Psoas muscle (tissue), 8 donors: ENCODE measurements at places on chromosomes 12 and 14. TPM values are rescaled to one million over a fixed set of nuclear protein-coding genes. Genes with fewer than 3 reads are reported as not detected.

NTF3 gene
- 0.25 TPM for total RNA-seq

GRCh38 chr12:95178136-95178535, 39.1 kb downstream of the FGD6 start:
- no peak for DNase-seq

GRCh38 chr14:101972126-101972866, 7.9 kb downstream of the DYNC1H1 start:
- peak; percentile 84 for DNase-seq

- DNase-seq, result no peak
Measured at GRCh38 chr14:75711105-75711795, 50.2 kb downstream of the TTLL5 start.

GRCh38 chr14:90666571-90666970, 149.7 kb downstream of the TTC7B start:
- DNase-seq, result no peak

RAPGEF3 gene
- 14.7 TPM for total RNA-seq

DNA sequence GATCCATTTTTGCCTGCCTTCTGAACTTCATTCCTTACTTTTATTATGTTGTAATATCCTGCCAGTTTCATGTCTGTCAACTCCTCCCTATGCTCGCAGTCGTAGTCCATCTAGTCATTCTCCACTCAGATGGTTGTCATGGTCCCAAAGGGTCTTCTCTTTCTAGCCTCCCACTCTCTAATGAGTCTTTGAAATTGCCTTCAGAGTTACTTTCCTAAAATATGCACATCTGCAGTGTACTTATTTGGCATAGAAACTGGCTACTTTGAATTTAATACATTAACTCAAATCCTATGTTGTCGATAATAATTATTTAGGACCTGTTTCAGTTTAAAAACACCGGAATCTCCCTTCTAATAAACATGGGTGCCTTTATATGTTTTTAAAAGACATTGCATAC, 101.0 kb downstream of the PDE3A start:
- DNase-seq, result no peak

- DNase-seq, result no peak
Measured at GRCh38 chr12:113136128-113136989, 798 bp upstream of the RASAL1 start.

DNA sequence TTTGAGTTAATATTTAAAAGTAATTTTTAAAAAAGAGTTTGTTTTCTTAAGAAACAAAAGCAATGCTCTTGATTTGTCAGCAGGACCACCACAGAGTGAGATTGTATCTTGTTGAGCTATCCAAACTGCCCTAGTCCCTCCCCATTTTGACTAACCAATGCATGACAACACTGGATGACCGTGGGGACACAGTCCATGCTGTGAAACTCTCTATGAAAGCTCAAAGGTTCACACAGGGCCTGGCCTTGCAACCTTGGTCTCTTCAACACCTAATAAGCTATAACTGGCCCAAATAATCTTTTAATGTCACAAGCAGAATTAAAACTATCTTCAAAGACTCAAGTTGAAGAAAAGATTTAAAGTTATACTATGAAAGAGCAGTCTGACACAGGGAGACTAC, 13.5 kb downstream of the ETFRF1 start:
- DNase-seq, result no peak

DDX47 gene
- 41.0 TPM for total RNA-seq

DNA sequence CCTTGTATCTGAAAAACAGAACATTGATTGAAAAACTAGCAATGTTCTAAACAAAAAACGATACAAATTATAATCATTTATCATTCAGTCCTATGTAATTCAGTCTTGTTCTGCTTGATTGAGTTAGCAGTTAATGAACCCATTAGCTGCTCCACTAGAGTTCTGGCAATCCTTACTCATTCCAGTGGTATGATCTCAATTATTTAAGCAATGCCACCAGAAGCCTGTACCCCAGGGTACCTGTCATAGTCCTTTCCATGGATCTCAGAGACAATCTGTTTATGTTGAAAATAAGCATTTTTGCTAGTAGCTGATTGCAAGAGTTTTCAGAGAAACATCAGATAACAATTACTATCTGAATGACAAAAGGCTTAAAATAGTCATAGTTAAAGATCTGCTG, 115.9 kb downstream of the UNC79 start:
- DNase-seq, result no peak

TPH2 gene
- not detected for total RNA-seq

MUCL1 gene
- not detected for total RNA-seq

KRT77 gene
- total RNA-seq, result not detected

PHETA1 gene
- 7.0 TPM for total RNA-seq

GRCh38 chr12:65443038-65443437, 164.6 kb downstream of the MSRB3 start:
- DNase-seq, result no peak

GRCh38 chr14:34113005-34113511, 162.2 kb upstream of the EGLN3 start:
- DNase-seq, result no peak

DNA sequence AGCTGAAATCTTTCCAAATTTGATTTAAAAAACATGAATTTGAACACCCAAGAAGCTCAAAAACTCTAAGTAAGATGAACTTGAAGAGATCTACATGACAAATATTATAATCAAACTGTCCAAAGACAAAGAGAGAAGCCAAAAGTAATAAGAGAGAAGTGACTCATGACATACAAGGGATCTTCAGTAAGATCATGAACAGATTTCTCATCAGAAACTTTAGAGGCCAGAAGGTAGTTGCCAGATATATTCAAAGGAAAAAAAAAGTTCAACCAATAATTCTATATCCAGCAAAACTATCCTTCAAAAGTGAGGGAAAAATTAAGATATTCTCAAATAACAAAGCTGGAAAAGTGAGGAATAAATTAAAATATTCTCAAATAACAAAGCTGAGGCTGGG, 35.1 kb upstream of the MMP19 start:
- DNase-seq, result no peak

- DNase-seq, result no peak
Measured at GRCh38 chr14:57732463-57733285, 133.2 kb downstream of the SLC35F4 start.

GRCh38 chr12:32605326-32606095, 73.6 kb upstream of the DNM1L start:
- DNase-seq, result no peak
